ENCODE measurements at places on chromosomes 6 and 20.

DNA sequence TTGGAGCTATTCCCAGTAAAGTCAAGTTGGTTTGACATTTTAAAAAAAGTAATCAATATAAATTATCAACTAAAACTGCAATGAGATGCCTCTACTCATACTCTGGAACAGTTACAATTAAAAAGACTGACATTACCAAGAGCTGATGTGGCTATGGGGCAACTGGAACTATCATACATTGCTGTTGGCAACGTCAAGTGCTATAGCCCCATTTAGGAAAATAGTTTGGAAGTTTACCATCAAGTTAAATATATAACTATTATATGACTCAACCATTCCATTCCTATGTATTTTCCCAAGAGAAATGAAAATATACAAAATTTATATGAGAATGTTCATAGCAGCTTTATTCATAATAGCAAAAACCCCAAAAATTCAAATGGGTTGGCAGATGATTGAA, 111.4 kb upstream of the HDGFL1 start:
- DNase-seq = peak; percentile 18

GRCh38 chr6:154873546-154873945, 121.6 kb upstream of the TIAM2 start:
- DNase-seq = no peak

GRCh38 chr6:3884007-3884745, 35.0 kb downstream of the FAM50B start:
- DNase-seq = peak; percentile 67

GRCh38 chr6:17902974-17903373, 84.5 kb downstream of the KIF13A start:
- DNase-seq = no peak

GRCh38 chr20:32968478-32969241, 35.6 kb downstream of the SUN5 start:
- DNase-seq = no peak

DNA sequence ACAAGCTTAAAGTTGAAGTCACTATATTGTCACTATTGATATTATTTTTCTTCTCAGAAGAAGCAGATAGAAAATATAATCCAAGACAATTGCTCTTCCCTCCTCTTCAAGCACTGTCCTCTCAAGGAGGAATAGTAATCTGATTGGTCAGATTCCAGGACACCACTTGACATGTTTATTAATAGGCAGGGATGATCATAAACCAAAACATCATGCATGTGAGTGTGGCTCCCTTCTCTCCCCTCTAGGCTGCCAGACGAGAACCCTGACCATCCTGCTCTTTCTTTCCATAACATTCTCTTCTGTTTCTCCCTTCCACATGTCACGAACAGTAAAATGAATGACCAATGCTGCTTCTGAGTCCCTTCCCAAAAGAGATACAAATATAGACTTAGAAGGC, 7.5 kb downstream of the ATG5 start:
- no peak for DNase-seq

- no peak for DNase-seq
These were observed 56.5 kb upstream of the NRSN1 start for GRCh38 chr6:24069526-24069925.

DNA sequence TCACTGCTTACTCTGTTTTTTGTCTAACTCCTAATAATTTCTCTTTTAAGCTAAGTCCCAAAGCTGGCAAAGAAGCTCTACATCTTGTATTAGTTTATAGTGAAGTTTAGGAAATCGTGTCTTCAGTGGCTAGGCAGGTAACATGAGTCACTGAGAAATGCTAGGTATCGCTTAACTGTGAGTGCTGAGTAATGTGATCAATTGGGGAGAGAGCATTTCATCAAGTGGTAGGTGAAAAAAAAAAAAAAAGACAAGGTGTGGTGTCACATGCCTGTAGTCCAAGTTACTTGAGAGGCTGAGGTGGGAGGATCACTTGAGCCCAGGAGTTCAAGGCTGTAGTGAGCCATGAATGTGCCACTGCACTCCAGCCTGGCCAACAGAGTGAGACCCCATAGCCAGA, 125.3 kb downstream of the FAM83B start:
- peak; percentile 46 for DNase-seq

GRCh38 chr6:145815309-145816274, 997 bp upstream of the FBXO30 start:
- DNase-seq = no peak

- DNase-seq = no peak
These were observed 670.6 kb downstream of the DHX35 start for GRCh38 chr20:39632757-39633156.

DNA sequence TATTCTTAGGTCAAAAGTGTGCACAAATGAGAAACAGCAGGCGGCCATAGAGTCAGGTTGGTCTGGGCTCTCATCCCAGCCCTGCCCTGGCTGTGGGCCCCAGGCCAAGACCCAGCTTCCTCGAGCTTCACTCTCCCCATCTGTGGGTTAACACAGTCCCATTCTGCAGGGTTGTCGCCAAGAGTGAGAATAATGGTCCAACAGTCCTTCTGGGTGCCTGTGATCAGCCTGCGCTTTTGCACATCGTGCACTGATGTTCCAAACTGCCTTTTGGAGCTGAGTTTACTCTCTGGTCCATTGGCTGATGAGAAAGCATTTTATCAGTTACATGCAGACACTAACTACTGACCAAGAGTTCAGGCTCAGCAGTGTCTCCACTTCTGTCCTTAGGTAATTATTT, 82.6 kb downstream of the INSM1 start:
- DNase-seq = no peak

DNA sequence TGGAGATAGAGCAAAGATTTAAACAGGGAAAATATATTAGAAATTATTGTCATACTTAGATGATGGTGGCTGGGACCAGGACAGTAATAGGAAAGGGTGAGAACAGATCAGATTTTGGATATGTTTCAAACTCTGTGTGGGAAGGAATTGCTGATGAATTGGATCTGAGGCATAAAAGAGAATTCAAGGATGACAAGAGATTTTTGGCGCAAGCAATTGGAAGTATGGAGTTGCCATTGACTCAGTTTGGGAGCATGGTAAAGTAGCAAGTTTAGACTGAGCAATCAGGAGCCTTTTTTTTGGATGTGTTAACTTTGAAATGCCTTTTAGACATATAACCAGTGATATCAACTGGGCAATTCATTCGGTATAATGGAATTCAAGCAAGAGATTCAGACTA, 14.4 kb downstream of the TAB2 start:
- DNase-seq = peak; percentile 17

DNA sequence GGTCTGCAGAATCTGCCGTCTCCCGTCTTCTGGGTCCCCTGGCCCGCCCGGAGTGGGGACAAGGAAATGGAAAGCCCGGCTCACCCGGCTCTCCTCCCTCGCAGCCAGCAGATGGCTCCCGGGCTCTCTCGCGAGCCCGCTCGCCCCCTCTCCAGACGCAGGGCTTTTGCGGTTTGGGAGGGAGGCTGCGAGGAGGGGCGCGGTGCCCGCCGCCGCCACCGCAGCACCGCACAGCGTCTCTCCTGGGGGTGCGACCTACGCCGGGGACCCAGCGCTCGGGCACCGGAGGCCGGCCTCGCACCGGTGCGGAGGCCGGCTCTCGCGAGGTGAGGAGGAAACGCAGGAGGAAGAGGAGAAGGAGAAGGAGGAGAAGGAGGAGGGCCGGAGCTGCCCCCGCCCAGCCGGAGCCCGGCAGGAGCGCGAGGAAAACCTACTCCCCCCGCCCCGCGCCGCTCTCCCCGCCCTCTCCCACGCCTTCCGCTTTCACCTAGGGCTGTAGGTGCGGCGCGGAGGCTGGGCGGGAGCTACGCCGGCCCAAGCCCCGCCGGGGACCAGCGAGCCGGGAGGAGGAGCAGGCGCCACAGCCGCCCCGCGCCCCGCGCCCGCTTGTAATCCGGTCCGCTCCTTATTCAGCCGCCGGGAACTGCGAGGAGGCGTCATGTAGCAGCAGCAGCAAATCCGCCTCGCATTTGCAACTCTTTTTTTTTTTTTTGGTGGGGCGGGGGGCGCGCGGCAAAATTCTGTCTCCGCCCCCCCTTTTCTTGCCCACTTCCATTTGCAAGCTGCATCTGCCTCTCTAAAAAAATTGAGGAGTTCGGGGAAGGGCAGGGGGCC, at the start of gene CARMIL1:
TSS of gene CARMIL1 (plus strand) at position 461 of the 834 bp plus-strand sequence. CDS start 422 bp downstream, outside the sequence.
- peak; percentile 90 for DNase-seq

DNA sequence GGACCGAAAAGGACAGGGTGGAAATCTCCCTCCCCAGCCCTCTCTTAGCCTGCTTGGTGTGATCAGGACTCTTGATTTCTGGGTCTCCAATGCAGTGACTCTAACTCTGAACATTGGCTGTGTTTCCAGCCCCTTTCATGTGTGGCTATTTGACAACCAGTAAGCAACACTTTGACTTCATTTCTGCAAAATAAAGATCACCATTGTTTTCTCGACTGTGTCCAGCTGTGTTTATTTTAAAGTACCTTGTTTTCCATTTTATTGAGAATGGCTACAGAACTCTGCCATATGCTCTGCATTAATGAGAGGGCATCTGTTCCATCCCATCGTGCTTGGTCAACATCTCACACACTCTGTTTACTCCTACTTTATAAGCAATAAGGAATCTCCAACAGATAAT, 60.9 kb upstream of the TAGAP start:
- no peak for DNase-seq

GRCh38 chr6:134623401-134623800, 305.5 kb upstream of the SGK1 start:
- no peak for DNase-seq

DNA sequence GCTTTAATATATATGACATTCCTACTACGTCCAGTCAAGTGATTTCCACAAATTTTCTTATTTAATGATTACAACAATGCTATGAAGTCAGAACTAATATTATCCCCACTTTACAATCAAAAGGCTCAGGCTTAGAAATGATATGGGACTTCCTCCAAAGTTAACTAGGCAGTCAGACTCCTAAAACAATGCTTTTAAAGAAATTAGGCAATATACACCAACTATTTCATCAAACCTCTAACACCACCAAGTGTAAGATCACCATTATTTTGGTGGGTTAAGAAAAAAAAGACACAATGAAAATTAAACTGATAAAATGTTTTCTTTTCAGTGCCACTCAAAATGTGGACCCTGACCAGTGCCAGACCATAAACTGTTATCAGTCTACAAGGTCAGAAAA, 256.1 kb upstream of the RUNX2 start:
- DNase-seq = no peak

DNA sequence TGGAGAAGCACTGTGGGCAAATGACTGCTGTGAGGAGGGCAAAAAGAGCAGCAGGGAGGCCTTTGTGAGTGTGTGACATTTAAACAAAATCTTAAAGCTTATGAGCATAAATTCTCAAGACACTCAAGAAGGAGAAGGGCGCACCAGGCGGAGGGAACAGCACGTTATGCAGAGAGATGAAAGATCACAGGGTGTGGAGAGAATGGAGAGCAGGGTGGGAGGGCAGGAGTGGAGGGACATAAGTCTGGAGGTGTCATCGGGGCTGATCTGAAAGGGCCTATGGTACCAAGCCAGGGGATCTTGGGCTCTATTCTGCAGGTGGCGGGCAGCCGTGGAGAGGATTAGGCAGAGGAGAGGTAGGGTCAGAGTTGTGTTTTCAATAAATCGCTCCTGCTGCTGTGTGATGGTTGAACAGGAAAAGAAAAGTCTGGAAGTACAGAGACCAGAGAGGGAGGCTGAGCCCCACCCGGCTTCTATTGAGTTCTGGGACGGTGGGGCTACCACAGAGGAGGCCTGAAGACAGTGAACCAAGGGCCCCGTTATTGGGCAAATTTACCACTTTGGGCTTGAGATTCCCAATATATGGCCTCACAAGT, 24.3 kb upstream of the DLGAP4 start:
- no peak for DNase-seq

- DNase-seq = no peak
These were observed 1195.1 kb upstream of the MAP3K7 start for GRCh38 chr6:91781946-91782345.

DNA sequence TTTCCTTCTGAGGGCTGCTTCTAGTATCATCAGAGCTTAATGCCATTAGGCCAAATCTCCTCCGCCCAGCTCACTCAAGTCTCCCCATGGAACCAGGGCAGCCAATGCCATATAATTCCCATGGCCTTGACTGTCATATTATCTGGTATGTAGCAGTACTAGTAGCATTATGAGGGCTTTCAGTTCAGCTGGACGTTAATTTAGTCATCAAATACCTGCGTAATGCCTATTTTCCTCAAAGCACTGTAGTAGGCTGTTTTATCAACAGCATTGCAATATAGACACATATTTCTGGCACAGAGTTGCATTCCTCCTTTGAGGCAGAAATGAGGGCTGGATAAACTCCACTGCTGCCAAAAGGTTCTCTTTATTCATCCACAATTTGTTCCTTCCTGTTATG, 1.7 kb downstream of the KCTD20 start:
- DNase-seq = no peak

- no peak for DNase-seq
These were observed 11.7 kb downstream of the TRERF1 start for GRCh38 chr6:42440027-42440426.

DNA sequence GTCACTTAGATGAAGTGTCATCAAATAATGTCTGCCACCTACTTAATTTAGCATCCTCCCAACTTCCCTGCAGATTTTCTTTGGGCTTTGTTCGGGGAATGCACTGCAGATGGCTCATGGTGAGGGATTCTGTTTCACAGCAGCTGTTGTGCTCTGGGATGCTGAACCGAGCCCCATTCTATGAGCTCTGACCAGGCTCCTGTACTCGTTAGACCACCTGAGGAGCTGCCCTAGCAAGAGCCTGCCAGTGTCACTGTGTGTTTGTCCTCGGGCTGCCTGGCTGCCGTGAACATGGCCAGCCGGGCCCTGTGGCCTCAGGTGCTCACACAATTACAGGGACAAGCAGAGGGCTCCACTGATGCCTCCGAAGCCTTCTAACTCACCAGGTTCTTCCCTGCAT, 238.8 kb upstream of the ECI2 start:
- no peak for DNase-seq

Data from PC-3 (cell line).